ENCODE measurements at places on chromosomes 16 and 17.

- DNase-seq = no peak
Observed at GRCh38 chr17:35245196-35245486, 2.3 kb downstream of the SLFN5 start.

DNA sequence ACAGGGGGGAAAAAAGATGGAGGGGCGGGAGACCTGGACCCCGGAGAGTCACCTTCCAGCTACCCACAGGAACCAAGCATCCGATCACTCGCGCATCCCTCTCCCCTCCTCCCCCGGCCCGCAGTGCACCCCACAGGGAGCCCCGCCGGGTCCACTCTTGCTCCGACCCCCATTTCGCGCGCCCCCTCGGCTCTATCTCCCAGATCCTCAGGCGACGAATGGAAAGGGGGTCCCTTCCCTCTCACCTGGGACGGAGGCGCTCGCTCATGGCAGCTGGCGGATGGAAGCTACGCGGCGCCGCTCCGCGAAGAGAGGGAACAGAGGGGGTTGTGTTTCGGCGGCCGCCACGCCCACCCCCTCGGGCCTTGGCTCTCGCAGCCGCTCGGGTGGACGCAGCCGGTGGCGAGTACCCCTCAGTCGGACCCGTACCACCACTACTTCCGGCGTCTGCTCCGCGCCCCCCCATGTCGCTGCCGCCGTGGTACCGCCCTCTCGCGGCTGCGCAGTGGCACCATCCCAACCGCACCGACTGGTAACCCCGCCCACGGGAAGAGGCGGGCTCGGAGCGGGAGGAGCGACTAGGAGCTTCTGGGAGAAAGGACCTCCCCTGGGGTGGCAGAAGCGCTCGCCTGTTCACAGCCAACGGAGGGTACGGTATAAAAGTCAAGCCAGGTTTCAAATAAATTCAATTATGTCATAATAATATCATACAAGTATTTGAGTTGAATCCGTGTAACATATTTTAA is 29.7 kb downstream of the CPSF4L start:
- peak; percentile 96 for DNase-seq

DNA sequence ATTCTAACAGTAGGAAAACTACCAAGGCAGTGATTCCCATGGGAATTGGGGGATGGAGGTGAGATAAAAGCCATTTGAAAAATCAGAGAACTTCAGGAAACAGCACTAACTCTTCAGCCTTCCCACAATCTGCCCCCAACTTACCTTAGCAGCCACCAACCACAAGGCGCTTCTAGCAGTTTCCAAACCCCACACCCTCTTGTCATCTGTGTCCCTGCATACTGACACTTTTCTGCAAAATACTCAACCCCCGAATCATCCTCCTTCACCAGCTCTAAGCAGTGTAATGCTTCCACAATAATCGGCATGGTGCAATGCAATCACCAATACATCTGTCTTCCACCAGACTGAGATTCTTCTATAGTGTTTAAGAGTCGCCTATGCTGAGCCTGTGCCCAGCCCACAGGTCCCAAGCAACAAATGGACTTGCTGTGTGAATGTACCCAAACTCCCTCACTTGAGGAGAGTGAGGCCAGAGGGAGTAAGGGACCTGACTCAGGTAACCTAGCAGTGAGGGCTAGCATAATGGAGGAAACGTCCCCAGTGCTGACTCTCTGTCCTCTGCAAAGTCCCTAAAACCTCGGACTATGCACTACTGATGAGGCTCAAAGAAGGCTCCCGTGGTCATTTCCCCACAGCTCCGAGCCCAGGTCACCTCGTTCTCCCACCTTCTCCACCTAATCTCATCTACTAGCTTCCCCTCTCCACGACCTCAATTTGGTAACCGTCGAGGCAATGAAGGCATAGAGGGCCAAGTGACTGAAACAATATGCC is 943 bp downstream of the DYNC1LI2 start:
- DNase-seq = no peak

DNA sequence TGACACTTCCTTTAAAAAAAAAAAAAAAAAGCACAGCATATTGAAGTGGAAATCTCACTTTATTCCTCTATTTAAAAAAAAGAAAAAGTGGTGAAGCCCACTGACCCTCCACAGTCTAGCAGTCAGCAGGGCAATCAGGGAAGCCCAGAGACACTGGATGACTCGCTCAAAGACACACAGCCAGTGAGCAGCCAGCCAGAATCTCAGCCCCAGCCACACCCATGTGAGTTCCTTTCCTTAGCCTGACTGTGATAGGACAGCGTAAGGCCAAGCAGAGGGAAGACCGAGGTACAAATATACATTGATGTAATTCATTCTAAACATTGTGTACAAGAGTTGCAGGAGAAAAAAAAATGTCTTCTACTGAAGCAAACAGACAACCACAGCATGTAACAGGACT is 22.5 kb downstream of the XPO6 start:
- DNase-seq = no peak

DNA sequence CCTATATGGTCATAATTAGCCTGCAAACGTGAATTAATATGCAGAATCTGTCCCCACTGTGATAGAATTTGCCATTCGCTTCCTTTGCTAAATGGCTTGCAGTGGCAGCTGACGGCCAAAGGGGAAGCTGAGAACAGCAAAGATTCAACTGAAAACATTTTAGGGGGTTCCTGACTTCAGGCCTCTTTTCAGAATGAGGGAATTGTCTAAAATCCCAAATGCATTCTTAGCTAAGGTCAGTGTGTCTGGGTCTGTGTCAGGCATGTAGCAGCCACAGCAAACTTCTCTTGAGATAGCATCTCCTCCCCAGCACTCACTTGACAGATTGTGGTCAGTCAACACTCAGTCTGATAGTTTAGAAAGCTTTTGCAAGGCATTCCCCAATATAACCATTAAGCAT is 701.1 kb downstream of the WWOX start:
- DNase-seq = no peak

- DNase-seq = no peak
Observed at GRCh38 chr16:86472366-86472765, 38.0 kb upstream of the FOXF1 start.

DNA sequence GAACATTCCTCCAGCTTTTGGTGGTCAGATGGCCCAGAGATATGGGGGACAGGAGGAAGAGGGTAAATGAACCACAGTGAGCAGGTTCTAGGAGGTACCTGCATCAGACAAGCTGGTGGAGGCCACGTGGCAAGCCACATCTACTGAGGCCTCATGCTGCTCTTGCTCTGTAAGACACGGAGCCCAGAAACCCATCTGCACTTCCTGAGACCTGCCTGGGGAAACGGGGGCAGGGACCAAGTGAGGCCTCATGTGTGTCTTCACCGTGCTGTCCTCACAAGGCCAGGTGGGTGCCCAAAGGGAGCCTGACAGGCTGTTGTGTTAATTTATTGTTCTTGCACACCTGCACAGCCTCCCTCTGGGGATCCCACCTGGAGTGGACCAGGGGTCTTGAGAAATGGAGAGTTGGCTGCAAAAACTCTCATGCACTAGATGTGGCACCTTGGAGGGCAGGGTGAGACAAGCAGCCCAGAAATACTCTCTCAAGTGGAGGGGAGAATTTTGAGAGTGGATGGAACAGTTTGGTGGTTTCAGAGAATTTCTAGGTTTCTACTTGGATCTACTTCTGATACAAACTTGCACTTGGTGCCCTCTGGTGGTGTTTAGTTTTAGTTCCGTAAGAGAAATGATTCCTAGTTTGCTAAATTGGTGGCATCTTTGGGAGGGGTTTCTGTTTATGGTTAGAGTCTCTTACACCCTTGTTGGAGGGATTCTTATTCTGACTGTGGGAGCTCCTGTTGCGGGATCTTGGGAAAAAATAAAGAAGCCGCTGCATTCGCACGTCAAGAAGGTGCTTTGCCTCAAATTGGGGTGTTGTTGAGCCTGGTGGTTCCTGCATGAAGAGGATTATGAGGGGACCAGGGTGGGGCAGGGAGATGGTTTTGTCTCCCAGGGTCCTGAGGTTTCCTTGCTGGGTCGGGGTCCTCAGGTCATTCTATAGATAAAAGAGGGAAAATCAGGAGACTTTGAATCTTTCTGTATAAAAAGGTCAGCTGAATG is 47.5 kb downstream of the SLC6A2 start:
- no peak for DNase-seq

- no peak for DNase-seq
Observed at GRCh38 chr16:67860589-67861398, 12.1 kb upstream of the EDC4 start.

GRCh38 chr16:9706217-9706836 is 475.9 kb downstream of the GRIN2A start:
- no peak for DNase-seq

- no peak for DNase-seq
Observed at GRCh38 chr17:35241520-35241919, 1.4 kb upstream of the SLFN5 start.

DNA sequence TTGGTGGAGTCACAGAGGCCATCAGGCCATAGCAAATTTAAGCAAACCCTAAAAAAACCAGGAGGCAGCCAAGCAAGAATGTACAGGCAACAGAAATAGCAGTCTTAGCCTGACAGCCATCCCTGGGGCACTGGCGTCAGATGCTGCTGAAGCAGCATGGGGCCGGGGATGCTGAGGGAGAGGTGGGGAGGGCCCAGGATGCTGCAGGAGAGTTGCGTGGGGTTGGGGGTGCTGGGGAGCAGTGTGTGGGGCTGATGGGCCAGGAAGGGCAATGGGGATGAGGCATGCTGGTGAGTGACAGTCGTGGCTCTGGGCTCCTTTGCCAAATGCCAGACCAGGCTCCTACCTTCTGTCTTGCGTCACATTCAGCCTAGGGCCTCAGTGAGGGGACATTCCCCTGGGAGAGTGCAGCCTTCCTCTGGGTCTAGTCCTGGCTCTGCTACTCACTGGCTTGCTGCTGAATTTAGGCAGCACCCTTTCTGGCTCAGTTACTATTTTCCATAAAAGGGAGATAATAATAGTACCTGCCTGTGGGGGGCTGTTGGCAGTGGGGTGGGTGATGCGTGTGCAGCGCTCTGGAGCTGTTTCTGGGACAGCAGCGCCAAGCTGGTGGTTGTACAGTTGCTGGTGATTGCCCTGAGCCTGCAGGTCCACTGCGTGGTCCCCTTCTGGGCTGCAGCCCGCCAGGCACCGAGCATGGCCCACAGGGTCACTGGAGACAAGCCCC is 88.1 kb downstream of the AMFR start:
- no peak for DNase-seq

DNA sequence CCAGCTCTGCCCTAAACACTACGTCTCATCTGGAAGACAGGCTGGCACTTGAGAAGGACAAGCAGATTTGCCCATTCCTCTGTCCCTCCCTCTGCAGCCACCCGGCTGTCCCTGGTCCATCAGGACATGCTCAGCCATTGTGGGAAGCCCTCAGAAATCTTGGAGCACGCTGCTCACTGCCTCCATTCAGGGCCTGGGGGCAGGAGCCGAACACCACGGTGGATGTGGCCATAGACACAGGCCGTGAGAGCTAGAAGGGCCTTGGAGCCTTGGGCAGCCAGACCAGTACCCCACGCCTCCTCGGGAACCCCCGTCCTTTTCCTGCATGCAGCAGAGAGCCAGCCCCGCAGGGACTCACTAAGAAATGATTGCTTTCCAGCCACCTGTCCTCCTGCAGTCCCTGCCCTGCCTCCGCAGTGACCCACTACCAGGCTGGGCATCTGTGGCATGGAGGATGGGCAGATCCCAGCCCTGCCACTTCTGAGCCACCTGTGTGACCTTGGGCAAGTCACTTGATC is 3.4 kb downstream of the DOC2A start:
- DNase-seq = no peak

- no peak for DNase-seq
Observed at GRCh38 chr17:3533752-3534151, 23.9 kb downstream of the TRPV3 start.

DNA sequence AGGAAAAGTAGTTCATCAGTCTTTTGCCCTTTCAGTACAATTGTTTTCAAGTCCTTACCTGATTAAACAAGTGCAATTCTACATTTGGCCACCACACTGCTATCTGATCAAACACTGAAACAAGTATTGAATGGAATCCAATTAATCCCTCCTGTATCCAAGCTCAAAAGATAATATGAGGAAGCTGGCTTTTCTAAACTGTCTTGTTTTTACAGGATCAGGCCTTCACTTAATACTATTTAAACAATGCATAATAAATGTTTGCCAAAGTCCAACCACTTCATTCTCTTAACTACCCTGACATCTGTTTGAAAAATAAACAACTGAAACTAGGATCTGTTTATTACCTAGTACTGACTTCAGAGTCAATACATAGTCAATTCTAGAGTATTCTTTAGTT is 131.6 kb downstream of the MRTFB start:
- no peak for DNase-seq

GRCh38 chr16:65123396-65124211 is 1.7 kb upstream of the CDH11 start:
- DNase-seq = no peak

- no peak for DNase-seq
Observed at GRCh38 chr16:66906916-66907836, 11.5 kb downstream of the CDH16 start.

DNA sequence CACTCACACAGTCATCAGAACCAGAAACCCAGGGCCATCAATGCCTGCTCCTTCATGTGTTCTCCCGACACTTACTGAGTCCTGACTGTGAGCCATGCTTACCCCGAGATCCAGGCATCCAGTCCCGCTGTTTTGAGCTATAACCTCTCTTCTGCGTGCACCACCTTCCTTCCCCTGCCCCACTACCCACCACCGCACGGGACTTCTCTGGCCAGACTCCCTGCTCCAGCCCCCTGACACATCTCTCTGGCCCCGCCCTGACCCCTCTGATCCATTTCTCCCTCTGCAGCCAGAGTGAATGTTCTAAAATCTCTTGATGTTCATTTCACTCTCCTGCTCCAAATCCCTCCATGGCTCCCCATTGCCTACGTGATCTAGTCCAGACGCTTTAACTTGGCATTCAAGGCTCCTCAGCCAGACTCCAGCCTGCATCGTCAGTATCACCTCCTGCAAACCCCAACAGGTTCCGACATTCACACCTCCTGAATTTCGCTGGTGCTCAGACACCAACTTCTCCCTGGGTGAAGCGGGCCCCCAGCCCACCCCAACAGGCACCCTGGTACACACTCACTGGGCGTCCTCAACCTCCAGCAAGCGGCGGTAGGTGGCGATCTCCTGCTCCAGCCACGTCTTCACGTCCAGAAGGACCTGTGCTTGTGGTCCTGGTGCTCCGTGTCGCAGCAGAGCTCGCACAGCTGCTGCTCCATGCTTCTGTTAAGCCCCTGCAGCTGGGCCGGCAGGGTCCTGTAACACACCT is 3.1 kb upstream of the KRT17 start:
- DNase-seq = no peak

DNA sequence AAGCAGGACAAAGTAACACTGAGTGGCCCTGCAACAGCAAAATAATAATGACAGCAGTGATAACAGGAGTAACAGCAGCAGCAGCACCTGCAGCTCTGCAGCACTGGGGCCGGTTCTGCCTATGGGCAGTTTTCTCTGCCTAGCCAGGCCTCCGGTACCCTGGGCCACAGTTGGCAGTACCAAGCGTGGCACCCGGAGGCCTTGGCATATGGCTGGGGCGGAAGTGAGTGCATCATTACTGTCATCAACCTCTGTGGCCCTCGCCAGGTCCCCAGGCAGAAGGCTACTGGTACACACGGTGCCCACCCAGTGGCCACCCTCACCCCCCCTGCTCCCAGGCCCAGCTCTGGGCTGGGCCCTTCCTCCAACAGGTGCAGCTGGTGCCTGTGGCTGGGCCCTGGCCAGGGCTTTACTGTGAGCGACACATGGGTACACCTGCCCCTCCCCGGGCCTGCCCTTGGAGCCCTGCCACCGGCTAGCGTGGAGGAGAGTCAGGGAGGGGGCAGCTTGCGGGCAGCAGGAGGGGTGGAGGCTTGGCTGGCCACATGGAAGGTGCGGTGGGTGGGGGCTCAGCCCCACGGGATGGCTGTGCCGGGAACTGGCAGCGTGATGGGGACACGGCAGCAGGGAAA is 3.0 kb downstream of the KCNJ12 start:
- DNase-seq = no peak

- no peak for DNase-seq
Observed at GRCh38 chr16:29910819-29911675, 10.8 kb downstream of the ASPHD1 start.
